Foreskin keratinocyte (primary cell): ENCODE measurements at places on chromosomes 2 and 18. TPM values are rescaled to one million over a fixed set of nuclear protein-coding genes. Genes with fewer than 3 reads are reported as not detected.

The ABI2 gene
- total RNA-seq = 22.7 and 23.2 TPM in 2 replicates

The CGREF1 gene
- 0.49 and 1.6 TPM in 2 replicates for total RNA-seq

The CD8B gene
- not detected in 2 replicates for total RNA-seq

The PSMA8 gene
- not detected in 2 replicates for total RNA-seq

The SRD5A2 gene
- not detected in 2 replicates for total RNA-seq

The MYO7B gene
- 0.07 TPM in 1 of 2 replicates, not detected in the other for total RNA-seq

The LYPD6 gene
- 8.2 and 10.2 TPM in 2 replicates for total RNA-seq

The IAH1 gene
- total RNA-seq = 62.0 and 71.7 TPM in 2 replicates

The DSG2 gene
- total RNA-seq = 142 and 144 TPM in 2 replicates

The ACVR1C gene
- under 0.01 and 0.07 TPM in 2 replicates for total RNA-seq

The PLGLB1 gene
- total RNA-seq = 0.28 and 0.54 TPM in 2 replicates

The COQ10B gene
- 17.1 and 18.4 TPM in 2 replicates for total RNA-seq

The CAPN13 gene
- not detected in 2 replicates for total RNA-seq

The FASTKD1 gene
- total RNA-seq = 28.3 and 35.2 TPM in 2 replicates

The KYNU gene
- total RNA-seq = 0.39 and 3.6 TPM in 2 replicates

The C2orf15 gene
- 0.44 and 0.60 TPM in 2 replicates for total RNA-seq

The TUBB8B gene
- 0.27 and 0.67 TPM in 2 replicates for total RNA-seq

The CIB4 gene
- not detected in 2 replicates for total RNA-seq

The CD28 gene
- total RNA-seq = not detected in 2 replicates

The SIX3 gene
- total RNA-seq = not detected in 2 replicates

The METTL8 gene
- 38.0 and 44.2 TPM in 2 replicates for total RNA-seq

The IL1RL2 gene
- 1.7 and 1.8 TPM in 2 replicates for total RNA-seq

The ANO7 gene
- total RNA-seq = 0.24 and 0.46 TPM in 2 replicates

The SCN7A gene
- 0.07 TPM in 1 of 2 replicates, not detected in the other for total RNA-seq

The KCNJ3 gene
- not detected in 2 replicates for total RNA-seq

The PLCD4 gene
- 4.0 and 4.1 TPM in 2 replicates for total RNA-seq

The AQP12B gene
- total RNA-seq = not detected in 2 replicates

The PDE11A gene
- total RNA-seq = 0.11 and 0.20 TPM in 2 replicates

The LYG2 gene
- total RNA-seq = not detected in 2 replicates

The OTX1 gene
- 3.8 and 4.5 TPM in 2 replicates for total RNA-seq

The PAIP2B gene
- 0.75 and 0.99 TPM in 2 replicates for total RNA-seq

The TMEM178A gene
- not detected in 2 replicates for total RNA-seq

The DNAJC27 gene
- 1.8 and 4.1 TPM in 2 replicates for total RNA-seq

The KCNK3 gene
- total RNA-seq = not detected in 2 replicates

The UCN gene
- 0.14 and 0.31 TPM in 2 replicates for total RNA-seq

The FSIP2 gene
- total RNA-seq = 0.04 TPM in 1 of 2 replicates, not detected in the other

The MRPL19 gene
- total RNA-seq = 76.9 and 79.7 TPM in 2 replicates

The MTIF2 gene
- 42.0 and 45.7 TPM in 2 replicates for total RNA-seq
